Stimulated activated CD4-positive, alpha-beta T cell treated with anti-CD3 and anti-CD28 coated beads, Interleukin-12 subunit alpha, Interleukin-12 subunit beta, amount 100 ng/mL, for 24 hours (primary cell): ENCODE measurements at places on chromosomes 2 and 18.

GRCh38 chr18:31237142-31237541 lies 74.5 kb upstream of the DSC1 start:
- no peak for DNase-seq

DNA sequence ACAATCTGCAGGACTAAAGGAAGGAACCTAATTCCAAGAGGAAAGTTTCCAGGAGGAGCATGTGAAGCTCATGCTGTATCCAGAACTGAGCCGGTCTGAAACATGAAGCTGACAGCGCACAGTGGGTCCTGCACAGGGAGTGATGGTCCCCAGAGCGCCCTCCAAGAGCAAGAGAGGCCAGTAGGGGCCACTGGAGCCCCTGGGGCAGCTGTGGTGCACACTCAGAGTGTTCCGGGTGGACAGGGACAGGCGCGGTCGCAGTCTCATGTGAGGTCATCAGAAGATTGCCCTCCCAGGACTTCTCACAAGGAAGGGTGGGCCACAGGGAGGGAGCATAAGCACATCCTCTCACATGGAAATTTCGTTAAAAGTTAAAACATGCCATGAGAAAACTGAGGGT lies 355.9 kb downstream of the EIPR1 start:
- DNase-seq: no peak

DNA sequence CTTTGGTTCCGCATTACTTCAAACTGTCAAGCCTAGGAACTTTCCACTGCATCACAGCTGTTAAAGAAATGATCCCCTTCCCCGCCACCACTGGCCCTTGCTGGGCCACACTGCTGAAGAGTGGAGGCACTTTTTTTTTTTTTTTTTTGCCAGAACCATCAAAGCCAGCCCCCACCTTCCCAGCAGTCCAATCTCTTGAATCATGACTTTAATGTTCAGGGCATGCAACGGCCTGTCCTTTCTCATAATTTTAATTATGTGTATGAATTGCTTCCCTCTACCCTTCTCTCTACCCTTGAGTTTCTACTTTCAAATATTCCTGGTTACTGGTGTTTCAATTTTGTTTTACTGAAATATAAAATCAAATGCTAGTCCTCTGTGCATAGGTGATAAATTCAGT lies 102.1 kb upstream of the LMAN1 start:
- DNase-seq: no peak

GRCh38 chr18:48356151-48356745 lies 52.9 kb downstream of the ZBTB7C start:
- DNase-seq: no peak

DNA sequence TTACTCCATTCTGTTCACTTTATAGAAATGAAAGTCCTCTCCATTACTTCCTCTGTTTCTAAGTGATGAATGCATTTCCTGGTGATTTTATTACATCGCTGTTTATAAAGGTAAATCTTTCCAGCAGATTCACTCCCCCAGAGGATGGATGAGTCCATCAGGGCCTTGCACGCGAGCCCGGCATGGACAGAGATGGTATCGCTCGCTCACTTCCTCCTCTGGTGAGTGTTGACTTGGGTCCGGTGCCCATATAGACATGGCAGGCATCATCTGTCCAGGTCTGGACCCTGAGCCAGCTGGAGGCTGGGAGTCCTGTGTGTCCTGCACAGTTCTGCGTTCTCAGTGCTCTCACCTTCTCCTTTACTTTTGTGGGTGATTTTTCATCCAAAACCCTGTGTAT lies 733.6 kb upstream of the SALL3 start:
- no peak for DNase-seq

DNA sequence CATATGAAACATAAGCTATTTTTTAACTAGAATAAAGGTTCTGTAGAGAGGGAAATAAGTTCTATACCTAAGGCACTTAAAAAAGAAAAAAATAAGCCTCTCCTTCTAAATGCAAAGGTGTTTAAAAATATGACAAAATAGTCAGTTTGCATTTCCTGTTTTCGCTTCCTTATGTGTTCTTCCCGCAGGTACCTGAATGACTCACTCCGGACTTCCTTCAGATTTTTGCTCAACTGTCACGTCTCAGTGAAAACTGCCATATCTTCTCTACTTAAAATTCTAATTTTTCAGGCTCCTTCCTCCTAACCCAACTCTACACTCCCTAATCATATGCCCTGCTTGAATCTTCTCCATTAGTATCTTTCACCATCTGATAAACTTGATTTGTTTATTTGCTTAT lies 1333.1 kb downstream of the LRP1B start:
- no peak for DNase-seq

DNA sequence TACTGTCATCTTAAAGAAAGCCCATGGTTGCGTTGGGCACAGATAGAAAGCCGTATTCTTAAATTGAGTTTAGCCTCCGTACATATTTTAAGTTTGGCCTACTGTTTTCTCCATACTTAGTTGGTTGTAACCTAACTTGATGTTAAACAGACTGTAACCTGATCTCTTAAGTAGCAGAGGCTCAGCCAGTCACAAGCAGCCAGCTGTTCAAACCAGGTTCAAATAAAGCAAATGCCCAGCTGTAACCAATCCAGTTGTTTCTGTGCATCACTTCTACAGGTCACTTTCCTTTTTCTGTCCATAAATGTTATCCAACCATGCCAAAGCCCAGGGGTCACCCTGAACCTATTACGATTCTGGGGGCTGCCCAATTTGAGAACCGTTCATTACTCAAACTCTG lies 10.0 kb upstream of the THADA start:
- DNase-seq: no peak

GRCh38 chr18:62128157-62128556 lies 58.7 kb downstream of the PIGN start:
- no peak for DNase-seq

GRCh38 chr2:18605115-18605514 lies 15.7 kb upstream of the NT5C1B start:
- DNase-seq: no peak

DNA sequence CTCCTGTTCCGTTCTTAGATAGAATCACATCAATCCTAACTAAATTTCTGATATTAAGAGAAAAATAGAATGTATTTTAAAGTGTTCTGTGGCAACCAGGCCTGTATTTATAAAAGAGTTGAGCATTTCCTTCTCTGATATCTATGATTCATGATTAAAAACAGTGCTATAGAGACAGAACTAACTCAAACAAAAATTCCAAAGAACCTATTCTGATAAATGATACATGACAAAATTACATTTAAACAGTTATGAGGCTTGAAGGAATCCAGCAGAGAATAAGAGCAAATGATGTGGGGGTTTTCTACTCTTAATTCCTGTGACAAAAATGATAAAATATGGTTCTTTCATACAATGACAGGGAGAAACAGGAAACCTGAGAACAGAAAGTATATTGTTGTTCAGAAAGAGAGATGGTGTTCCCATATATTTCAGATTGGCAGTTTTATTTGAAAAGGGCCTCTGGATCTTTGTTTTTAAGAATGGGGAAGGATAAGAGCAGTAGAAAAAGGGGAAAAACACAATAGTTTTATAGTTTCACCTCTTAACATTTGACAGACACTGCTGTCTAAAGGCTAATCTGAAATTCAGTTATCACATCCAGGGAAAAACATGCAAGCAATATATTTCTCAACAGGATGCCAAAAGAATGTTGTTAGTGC lies 944.3 kb downstream of the LRP1B start:
- DNase-seq: no peak
